ENCODE measurements at places on chromosomes 11 and 22.

DNA sequence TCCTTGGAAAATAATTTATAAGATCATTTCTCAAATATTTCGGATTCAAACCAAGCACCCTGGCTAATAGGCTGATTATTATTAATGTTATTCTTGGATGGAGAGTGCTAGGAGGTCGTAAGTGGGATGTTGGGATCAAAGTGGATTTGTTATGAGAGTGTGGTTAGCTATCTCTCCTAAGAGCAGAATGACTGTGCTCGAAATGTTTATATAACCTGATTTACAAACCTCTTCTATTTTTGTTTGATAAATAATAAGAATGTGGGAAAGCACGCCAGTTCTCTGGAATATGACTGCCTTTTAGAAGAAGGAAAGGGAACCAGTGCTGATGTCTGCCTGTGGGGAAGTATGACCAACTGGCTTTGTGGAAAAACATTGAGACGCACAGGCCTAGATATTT, 527.5 kb downstream of the NTM start:
- DNase-seq: no peak

DNA sequence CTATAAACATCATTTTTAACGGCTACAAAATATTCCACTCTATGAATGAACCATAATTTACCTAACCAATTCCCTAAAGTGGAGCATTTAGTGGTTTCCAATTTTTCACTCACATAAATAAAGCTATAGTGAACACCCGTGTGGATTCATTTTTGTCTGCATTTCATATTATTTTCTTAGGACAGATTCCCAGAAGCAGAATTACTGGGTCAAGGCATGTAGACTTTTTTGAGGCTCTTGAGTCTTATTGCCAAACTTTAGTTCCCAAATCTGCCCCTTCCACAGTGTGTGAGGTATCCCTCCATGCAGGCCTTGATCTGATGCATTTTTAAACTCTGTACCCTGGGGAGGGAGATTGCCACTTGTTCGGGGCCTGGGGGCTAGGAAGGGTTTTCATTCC, 198.2 kb downstream of the TENM4 start:
- no peak for DNase-seq

- no peak for DNase-seq
These were observed 22.8 kb downstream of the TREH start for GRCh38 chr11:118656563-118657165.

- DNase-seq: peak; percentile 89
These were observed 7.5 kb upstream of the WEE1 start for GRCh38 chr11:9565822-9566560.

DNA sequence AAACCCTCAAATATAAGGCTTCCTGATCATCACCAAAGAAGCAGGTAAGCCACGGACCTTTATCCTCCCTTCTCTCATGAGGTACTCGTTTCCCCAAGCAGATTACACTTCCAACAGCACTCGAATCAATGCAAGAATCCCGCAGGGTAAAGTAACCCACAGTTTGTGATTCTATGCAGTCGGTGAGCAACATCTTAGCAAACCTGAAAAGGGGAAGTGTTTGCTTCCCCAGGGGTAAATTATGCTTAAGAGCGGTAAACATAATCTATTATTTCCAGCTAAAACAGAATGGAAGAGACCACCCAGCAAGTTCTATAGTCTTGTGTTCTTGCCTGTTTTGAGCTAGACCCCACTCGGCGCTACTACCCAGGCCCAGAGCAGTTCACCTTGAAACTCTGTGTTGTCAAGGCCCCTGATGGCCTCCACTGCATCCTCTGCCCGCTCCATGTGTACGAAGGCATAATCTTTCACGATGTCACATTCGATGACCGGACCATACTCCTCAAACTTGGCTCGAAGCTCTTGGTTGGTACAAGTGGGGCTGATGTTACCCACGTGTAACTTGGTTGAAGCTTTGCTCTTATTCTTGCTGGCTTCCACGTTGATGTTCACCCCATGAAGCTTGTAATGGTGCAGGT, 1.3 kb downstream of the RBM4B start:
- DNase-seq: peak; percentile 39

DNA sequence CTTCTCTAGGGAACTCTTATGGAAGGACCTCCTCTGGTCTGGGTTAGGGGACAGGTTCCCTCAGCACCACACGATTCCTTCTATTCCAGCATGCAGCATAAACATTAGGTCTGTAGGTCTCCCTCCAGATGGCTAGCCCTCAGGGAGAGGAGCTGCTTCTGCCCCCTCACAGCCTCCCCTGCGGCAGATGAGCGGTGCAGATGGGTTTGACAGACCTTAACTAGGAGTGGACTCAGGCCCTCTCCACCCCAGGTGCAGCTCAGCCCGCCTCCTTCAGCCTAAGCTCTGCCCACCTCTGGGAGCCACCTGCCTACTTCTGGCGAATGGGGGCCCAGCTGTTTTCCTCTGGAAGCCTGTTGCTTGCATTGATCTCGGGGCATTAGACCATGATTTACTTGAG, 55.7 kb upstream of the EIF3D start:
- no peak for DNase-seq

DNA sequence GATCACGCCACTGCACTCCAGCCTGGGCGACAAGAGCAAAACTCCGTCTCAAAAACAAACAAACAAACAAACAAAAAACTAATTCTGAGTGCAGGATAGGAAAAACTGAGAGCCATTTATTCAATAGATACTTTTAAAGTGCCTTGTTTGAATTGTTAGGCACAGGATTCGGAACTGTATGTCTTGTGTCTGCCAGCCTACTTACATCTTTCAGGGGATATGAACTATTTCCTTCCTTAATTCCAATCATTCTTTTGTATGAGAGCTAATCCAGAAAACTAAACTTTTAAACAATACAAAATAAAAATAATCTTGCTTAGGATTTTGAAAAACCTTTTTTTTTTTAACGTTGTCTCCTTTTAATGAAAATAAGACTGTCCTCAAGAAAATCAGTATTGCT, 12.6 kb downstream of the UVRAG start:
- no peak for DNase-seq

- no peak for DNase-seq
These were observed 21.0 kb upstream of the FBLN1 start for GRCh38 chr22:45481661-45482060.
